ENCODE measurements at places on chromosomes 5 and 9.

GRCh38 chr5:9268226-9268625 lies 277.6 kb downstream of the SEMA5A start:
- DNase-seq: no peak

DNA sequence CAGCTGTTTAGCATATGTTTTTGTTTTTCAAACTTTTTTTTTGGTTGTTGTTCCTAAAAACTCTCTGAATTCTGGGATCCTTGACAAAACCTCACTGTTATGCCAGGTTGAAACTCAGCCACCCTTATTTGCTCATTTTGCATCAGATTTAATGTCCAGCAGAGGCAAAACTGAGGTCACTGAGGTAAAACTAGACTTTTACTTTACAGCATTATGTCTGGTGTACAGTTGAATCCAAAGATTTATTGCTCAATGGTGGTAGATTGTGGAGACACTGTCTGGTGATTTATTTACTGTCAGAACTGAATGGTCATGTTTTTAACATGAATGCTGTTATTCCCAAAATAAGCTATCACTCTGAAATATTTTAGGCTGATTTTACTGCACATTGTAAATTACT lies 87.9 kb downstream of the FBXL7 start:
- no peak for DNase-seq

- no peak for DNase-seq
These were observed 1045.6 kb upstream of the WWC1 start for GRCh38 chr5:167245868-167246267.

DNA sequence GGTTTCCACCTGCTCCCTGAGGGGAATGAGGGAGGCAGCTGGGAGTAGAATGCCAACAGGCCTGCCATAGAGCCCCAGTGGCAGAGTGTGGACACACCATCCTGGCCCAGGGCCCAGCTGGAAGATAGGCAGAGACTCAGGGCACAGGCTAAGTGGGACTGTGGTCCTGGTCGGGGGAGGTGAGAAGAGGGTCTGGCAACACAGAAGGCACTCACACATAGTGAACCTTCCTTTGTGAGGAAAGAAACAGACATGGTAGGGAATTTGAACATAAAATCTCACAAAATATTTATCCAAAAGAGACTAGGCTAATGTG lies 41.2 kb downstream of the WDR36 start:
- no peak for DNase-seq

DNA sequence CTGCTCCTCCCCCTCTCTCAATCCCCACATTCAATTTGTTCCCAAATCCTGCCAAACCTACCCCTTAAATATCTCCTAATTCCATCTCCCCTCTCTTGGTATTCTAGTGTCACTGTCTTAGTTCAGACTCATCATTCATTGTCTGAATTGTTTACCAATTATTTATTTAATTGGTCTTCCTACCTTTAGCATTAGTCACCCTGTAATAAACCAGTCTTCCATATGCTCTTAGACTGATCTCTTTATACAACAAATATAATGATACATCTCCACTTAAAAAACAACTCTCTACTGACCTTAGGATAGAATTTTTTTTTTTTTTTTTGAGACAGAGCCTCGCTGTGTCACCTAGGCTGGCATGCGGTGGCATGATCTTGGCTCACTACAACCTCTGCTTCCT lies 51.4 kb downstream of the RFK start:
- no peak for DNase-seq

DNA sequence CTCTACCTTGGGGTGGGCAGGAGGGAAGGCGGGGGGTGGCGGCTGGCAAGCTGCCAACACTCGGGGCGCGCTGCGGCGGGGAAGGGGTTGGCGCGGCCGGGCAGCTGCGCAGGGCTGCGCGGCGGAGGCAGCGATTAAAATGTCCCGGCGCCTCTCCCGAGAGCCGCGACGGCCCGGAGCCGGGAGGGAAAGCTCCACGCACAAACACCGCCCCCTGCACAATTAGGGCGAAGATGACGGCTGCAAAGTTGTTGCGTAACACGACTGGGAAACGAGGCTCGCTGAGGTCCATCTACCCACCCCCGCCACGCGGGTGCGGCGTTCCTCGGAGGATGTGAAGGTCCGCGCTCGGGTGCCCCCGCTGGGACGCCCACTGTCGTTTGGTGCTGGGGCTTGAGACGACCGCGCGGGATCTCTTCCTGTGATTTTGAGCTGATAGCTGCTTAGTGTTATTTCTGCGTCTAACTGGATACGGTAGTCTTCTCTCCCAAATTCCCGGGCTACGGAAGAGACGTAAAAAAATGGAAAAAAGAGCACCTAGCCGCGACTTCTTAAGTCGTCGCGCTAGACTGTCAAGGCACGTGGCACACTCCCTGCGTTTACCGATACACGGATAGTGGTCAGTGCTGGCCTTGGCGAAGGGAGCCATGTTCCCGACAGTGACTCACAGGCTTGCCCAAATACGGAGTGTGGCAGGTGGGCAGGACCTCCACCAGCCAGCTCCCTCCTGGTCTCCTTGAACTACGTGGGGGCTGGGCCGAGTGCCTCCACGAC lies 958 bp upstream of the NFIL3 start:
- peak; percentile 66 for DNase-seq

- peak; percentile 0 for DNase-seq
These were observed 56.0 kb upstream of the FAM174A start for GRCh38 chr5:100479079-100479688.

DNA sequence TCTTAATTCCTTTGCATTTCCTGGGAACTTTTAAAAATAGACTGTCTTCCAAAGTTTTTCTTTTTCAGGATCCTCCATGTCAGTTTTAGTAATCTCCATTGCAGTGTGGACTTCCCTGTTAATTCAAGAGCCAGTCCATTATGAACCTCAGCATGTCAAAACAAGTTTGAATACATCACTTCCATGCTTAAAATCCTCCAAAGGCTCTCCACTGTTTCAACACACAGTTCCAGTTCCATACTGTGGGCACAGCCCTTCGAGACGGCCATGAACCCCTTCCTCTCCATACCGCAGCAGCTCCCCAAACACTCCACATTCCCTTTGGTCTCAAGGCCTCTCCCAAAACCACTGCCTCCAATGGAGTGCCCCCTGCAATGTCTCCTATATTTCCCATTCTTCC lies 19.5 kb downstream of the LIFR start:
- no peak for DNase-seq

- no peak for DNase-seq
These were observed 168.8 kb upstream of the RAI14 start for GRCh38 chr5:34487159-34487879.

- DNase-seq: no peak
These were observed 5.4 kb downstream of the MRPL36 start for GRCh38 chr5:1793966-1794900.

- DNase-seq: no peak
These were observed 1.7 kb upstream of the GBGT1 start for GRCh38 chr9:133165452-133165730.

DNA sequence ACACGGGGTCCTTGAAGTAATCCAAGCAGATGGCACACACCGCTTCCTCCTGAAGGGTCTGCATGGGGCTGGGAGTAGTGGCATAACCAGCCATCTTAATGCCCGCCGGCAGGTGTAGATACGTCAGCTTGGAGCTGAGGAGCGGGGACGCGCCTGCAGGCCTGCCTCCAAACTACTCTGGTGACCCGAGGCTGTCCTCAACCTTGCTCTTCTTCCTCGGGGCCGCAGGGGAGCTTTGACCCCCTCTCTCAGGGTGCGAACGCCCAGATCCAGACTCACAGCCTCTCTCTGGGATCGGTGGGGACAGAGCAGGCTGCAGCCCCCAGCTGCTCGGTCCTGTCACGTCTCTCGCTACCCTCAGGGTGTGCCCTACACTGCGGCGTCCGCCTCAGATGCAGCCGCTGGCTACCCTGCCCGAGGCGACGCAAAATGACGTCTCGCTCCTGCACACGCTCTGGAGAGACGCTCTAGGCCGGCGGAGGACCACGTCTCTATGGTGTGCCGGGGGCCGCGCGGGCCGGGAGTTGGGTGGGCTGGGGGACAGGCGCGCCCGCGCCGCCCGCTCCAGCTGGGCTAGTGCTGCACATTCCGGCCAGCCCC lies at the start of gene TRIM52:
TSS of gene TRIM52 (minus strand) at position 424 of the 600 bp plus-strand sequence. CDS start at position 94, 330 bp downstream.
- DNase-seq: peak; percentile 89

- DNase-seq: no peak
These were observed 300.5 kb downstream of the SLCO4C1 start for GRCh38 chr5:101995585-101995984.

- peak; percentile 17 for DNase-seq
These were observed 16.6 kb upstream of the KCNMB1 start for GRCh38 chr5:170405817-170406216.

- DNase-seq: no peak
These were observed 750.2 kb downstream of the IRX1 start for GRCh38 chr5:4345850-4346249.

DNA sequence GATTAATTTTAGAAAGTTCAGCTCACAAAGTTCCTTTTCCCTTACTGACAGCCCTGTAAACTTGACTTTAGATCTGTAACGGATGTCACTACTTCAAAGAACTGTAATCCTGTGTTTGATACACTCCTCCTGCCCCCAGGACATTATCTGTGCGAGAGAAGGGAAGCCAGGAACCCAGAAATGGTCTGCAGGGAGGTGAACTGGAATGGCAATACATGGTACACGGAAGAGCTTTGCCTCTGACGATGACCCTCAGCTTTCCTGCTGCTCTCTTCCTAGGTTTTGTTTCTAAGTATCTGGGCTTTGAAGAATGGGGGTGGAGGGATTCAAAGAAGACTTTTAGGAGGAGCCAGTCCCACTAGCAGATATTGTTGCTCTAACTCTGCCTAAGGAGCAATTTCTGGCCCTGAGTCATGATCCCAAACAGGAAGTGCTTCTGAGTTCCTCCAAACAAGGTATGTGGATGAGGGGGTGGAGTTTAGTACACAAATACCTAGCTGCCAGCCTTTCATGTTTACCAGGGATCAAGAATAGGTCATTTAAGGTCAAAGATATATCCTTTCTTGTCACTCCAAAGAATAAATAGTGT lies 43.4 kb upstream of the TMC1 start:
- no peak for DNase-seq

DNA sequence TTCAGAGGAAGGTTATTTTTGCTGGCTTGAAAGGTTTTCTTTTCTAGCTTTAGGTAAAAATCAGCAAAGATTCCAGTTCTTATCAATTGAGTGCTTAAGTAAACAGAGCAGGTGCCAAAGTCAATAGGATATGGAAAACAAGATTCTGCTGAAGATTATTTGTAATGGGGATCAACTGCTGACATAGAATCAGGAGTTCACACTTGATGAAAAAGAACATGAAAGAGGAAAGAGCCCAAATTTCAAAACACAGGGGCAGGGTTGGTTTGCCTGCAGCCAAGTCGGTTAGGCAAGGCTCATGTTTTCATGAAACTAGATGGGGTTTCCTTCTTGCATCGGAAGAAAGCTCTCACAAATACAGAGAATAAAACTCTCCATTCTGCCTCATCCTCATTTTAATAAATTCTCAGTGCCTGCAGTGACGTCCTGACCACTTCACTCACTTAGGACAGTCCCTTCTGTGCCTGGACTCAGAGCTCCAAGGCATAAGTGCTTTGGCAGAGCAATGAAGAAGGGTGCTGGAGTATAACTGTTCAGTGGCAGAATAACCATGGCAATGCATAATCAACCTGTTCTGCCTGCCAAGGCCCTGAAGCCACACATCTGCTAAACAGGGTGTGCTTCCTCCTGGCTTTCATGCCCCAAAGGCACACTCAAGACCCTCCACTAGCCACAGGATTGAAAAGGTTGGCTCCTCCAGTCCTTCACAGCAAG lies 179.6 kb downstream of the GNAQ start:
- DNase-seq: no peak

DNA sequence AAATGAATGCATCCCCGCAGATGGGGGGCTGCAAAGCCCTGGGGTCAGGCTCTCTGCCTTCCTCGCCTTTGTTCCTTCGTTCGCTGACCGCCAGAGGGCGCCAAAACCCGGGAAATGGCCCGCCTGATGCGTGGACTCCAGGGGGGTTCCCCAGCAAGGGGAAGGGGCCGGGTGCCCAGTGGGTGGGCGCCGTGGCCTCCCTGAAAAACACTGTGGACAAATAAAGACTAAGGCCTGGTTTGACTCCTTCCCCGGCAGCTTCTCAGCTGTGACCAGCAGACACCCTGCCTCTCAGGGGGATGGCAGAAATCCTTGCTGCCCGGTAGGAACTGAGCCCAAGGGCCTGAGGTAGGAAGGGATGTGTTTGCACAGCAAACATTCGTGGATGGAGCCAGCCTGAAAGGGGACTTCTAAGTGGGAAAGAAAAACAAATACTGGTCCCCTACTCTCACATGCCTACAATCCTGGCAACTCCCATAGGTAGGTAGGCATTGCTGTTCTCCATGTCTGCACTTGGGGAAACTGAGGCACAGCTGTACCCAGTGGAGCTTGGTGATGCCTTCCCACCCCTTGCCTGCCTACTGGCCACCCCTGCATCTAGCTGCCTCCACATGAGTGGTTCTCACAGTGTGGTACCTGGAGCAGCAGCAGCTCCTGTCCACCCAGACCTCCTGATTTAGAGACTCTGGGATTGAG lies 57.7 kb downstream of the DUSP1 start:
- peak; percentile 66 for DNase-seq

DNA sequence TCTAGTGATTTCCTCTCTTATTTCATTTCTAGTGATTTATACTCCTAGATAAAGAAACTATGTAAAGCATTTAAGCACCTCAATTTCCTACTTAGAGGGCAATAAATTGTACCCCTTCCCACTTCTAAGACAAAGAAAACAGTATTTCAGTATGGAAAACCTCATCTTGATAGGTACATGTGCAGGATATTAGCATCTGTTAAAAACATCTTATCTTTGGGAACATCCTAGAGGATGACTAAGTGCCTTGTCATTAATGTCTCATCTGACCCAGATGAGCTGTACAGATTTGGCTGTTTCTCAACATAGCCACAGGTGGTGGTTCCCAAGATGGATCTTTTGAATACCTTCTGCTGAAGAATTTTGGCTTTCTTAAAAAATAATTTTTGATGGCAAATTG lies 5.7 kb downstream of the MEGF10 start:
- DNase-seq: no peak

- no peak for DNase-seq
These were observed 186.1 kb downstream of the HSD17B3 start for GRCh38 chr9:96115836-96116235.

- no peak for DNase-seq
These were observed 35.0 kb downstream of the PTTG1 start for GRCh38 chr5:160456480-160457177.

DNA sequence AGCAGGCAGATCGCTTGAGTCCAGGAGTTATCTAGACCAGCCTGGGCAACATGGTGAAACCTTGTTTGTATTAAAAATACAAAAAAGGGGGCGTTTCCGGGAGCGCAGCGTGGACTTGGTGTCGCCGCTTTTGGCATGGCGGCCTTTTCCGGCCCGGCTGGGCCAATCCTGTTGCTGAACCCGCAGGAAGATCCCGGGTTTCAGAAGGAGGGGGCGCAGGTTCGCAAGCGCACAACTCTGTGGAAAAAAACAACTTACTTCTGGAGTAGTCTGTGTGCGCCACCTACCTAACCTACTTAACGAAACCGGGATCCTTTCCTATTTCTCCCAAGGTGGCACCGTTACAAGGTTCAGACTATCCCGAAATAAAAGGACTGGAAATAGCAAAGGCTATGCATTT lies 198.6 kb downstream of the MSX2 start:
- no peak for DNase-seq

GRCh38 chr5:54718656-54719055 lies 201.1 kb downstream of the SNX18 start:
- no peak for DNase-seq

Data from naive B cell (primary cell).